ENCODE measurements at places on chromosomes 6 and 20.
A peak's percentile ranks its signal among the peaks of the same experiment; 100 is the strongest.

- DNase-seq = no peak
Observed at GRCh38 chr6:68730291-68731054, 95.4 kb downstream of the ADGRB3 start.

GRCh38 chr6:85364344-85364743 is 85.5 kb upstream of the NT5E start:
- DNase-seq = no peak

DNA sequence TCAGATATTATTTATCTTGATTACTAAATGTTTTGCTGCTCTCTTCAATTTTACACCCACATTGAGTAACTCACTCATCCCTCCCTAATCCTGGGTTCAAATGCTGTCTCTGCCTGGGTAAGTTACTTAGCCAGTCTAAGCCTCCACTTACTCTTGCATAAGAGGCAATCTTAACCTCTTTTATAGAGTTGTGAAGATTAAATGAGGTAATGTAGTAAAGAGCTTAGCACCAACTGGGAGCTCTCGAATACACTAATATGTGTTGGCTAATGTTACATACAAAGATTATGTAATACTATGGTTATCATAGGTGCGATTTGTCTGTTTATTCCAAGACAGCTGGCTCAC is 134.4 kb upstream of the STMND1 start:
- no peak for DNase-seq

DNA sequence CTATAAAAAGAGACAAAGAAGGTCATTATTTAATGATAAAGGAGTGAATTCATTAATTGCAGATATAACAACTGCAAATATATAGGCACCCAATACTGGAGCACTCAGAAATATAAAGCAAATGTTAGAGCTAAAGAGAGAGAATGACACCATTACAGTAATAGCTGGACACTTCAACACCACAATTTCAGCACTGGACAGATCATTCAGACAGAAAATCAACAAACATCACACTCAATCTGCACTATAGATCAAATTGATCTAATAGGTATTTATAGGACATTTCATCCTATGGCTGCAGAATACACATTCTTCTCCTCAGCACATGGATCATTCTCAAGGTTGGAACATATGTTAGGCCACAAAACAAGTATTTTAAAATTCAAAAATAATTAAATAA is 72.7 kb downstream of the MAP7 start:
- DNase-seq = no peak

DNA sequence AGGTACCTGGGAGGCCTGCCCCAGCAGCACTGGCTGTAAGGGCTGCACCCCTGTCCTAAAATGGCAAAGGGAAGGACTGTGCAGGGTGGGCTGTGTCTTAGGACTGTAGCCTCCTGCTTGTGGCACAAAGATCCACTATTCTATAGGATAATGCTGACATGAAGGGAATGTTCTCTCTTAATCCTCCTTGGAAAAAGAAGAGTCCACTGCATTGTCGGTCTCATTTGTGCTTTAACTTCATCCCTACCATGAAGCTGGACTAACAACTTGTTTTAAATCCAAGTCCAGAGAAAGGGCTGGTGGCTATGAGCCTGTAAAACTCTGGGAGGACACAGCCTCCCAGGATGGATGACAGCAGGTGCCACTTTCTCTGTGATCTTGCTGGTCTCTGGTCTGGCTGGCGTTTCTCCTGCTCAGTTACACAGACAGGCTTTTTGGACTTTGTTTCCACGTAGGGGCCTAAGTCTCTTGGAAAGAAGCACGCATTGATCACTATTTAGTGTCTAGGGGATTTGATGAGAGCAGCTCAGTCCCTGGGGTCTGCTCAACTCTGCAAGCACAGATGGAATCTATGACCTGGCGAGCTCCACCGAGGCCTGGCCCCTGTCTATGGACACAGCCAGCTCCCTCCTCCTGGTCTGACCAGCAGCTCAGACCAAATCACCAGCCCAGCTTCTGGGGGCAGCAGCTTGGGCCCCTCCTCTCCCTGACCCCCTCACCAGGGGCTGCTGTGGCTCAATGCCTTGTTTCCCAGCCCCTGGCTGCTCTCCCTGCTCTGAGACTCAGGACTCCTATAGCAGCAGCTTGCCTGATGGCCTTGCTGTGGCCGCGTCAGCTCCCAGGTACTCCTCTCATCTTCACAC is 4.8 kb downstream of the CST3 start:
- DNase-seq = no peak

DNA sequence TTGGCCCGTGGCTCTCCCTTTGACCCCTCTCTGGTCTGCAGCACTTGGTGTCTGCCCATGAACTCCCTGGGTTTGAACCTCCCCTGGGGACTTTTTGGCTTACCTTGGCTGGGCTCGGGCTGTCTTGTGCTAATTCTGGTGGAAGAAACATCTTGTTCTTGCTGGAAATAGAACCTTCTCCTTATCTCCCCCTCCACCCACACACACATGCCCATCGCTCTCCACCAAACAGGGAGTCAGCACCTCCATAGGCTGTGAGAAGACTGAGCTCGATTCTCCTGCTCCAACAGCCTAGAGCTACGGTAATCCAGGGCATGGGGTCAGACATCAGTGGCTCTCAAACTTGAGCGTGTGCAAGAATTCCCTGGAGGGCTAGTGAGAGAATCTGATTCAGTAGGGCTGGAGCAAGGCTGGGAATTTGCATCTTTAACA is 114.4 kb upstream of the SLC22A23 start:
- DNase-seq = peak; percentile 43

- DNase-seq = no peak
Observed at GRCh38 chr6:100078509-100078908, 84.5 kb upstream of the MCHR2 start.

- no peak for DNase-seq
Observed at GRCh38 chr6:134846031-134846430, 103.9 kb downstream of the ALDH8A1 start.

GRCh38 chr20:46123482-46124245 is 5.5 kb downstream of the CD40 start:
- DNase-seq = no peak

DNA sequence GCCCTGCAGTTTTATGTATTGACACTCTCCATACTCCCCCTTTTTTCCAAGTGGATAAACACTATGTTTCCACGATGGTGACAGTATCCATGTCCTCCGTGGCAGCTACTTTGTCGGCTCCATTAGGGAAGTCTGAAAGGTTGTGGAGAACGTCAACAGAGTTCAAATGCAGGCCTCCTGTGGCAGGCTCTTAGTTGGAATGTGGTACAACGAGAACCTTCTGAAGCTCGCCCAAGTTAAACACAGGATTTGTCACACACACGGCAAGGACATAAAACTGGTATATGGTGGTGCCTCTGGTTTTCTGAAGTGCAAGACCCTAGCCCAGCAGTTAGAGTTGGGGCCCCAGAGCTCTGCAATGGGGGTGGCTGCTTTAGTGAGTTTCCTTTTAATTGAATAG is 187.0 kb upstream of the TAB2 start:
- DNase-seq = no peak

DNA sequence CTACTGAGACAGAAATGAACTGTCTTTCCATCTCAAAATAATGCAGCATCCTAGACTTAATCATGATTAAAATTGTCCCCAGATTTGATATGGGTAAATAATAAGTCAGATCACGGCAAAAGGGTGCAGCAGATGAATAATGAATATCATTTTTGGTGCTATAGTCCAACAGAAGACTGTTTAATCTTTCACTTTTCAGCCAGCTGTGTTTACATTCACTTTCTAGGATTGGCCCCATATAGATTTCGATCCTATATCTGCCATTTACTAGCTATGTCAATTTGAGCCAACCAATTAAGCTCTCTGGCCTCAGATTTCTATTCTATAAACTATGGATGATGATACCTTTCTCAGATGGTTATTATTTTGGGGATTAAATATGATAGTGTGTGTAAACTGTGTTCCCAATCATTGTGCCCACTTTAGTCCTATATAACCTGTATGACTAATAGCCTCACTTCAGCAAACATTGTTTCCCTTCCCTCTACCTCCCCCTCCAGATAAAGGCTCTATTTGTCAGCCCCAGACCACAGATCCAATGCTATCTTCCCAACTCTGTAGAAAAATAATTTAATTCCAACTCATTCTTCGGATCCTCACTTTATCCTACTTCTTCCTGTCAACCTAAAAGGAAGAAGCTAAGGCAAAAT is 53.6 kb upstream of the NT5E start:
- no peak for DNase-seq

GRCh38 chr20:4508773-4509172 is 212.9 kb upstream of the PRND start:
- no peak for DNase-seq

GRCh38 chr6:15356179-15356578 is 110.3 kb downstream of the JARID2 start:
- no peak for DNase-seq

DNA sequence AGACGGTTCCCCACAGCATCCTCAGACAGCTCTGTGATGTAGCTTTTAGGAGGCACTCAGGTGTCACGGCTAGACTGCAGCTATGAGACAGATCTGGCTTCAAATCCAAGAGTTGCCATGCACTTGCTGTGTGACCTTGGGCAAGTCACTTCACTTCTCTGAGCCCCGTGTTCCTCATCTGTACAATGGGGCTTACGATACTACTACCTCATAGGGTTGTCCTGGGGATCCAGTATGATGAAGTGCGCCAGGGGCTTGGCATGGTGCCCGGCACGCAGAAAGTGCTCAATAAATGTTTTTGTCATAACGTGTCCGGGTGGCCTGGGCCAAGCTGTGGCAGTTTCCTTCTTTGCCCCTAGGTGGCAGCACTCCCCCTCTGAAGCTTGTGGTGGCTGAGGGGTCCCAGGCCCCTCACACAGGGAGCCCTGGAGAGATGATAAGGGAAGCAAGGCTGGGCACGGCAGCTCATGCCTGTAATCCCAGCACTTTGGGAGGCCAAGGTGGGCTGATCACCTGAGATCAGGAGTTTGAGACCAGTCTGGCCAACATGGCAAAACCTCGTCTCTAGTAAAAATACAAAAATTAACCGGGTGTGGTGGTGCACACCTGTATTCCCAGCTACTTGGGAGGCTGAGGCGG is 19.1 kb upstream of the CHMP4B start:
- DNase-seq = peak; percentile 47

- no peak for DNase-seq
Observed at GRCh38 chr20:13515796-13516558, 122.8 kb downstream of the TASP1 start.

- no peak for DNase-seq
Observed at GRCh38 chr20:59923514-59923913, 9.9 kb downstream of the SYCP2 start.
